ENCODE measurements at places on chromosomes 12 and 14. TPM values are rescaled to one million over a fixed set of nuclear protein-coding genes. Genes with fewer than 3 reads are reported as not detected.

SIX1 gene
- total RNA-seq, result 8.6 TPM

ANP32D gene
- not detected for total RNA-seq

RNF212B gene
- not detected for total RNA-seq

TMEM263 gene
- 154 TPM for total RNA-seq

FGF6 gene
- not detected for total RNA-seq

NKX2-1 gene
- total RNA-seq, result not detected

SPATS2 gene
- 44.7 TPM for total RNA-seq

LTB4R2 gene
- total RNA-seq, result 0.56 TPM

PROX2 gene
- not detected for total RNA-seq

CPNE6 gene
- total RNA-seq, result not detected

GPHN gene
- total RNA-seq, result 7.2 TPM

CEBPE gene
- not detected for total RNA-seq

KRT73 gene
- not detected for total RNA-seq

CCDC196 gene
- not detected for total RNA-seq

AKAP6 gene
- total RNA-seq, result 1.7 TPM

RNASE1 gene
- not detected for total RNA-seq

ZDHHC22 gene
- not detected for total RNA-seq

GLTP gene
- total RNA-seq, result 58.4 TPM

TUNAR gene
- total RNA-seq, result not detected

SLC17A8 gene
- not detected for total RNA-seq

PMCH gene
- total RNA-seq, result not detected

L3HYPDH gene
- total RNA-seq, result 40.9 TPM

TMEM233 gene
- total RNA-seq, result not detected

B4GALNT1 gene
- 0.18 TPM for total RNA-seq

KRT71 gene
- total RNA-seq, result not detected

KRT77 gene
- not detected for total RNA-seq

C12orf60 gene
- total RNA-seq, result 1.1 TPM

PLEKHH1 gene
- total RNA-seq, result under 0.01 TPM

NOC4L gene
- total RNA-seq, result 5.2 TPM

DPPA3 gene
- not detected for total RNA-seq

SLC10A1 gene
- total RNA-seq, result not detected

EML1 gene
- 42.3 TPM for total RNA-seq

AICDA gene
- total RNA-seq, result not detected

AQP6 gene
- not detected for total RNA-seq

ZNF268 gene
- total RNA-seq, result 54.5 TPM

KRT4 gene
- total RNA-seq, result under 0.01 TPM

HOXC12 gene
- not detected for total RNA-seq

STAB2 gene
- not detected for total RNA-seq

DCAF5 gene
- total RNA-seq, result 12.2 TPM

CRIP1 gene
- not detected for total RNA-seq

PTGER2 gene
- total RNA-seq, result 24.7 TPM

TNFAIP2 gene
- total RNA-seq, result 5.0 TPM

LMNTD1 gene
- 4.3 TPM for total RNA-seq

RILPL2 gene
- total RNA-seq, result 2.2 TPM

GPR68 gene
- total RNA-seq, result 0.28 TPM

SPTSSA gene
- total RNA-seq, result 10.8 TPM

All from IMR-90 (cell line).